ENCODE measurements at places on chromosomes 7 and 10.

DNA sequence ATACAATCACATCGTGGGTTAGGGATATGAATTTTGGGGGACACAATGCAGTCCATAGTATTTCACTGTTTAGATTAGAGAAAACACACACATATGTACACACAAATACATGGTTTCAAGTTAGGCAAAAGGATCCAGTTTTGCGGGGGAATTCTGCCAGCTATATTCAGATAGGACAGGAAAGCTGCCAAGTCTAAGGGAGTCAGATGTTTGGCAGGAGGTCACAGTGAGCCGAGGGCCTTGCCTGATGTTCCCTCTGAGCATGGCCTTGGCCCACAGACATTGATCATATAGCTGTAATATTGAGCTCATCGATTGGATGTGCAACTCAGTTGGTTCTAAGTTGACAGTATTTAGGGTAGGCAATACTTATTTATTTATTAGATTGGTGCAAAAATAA, 122.8 kb downstream of the ADRA2A start:
- DNase-seq, result no peak

GRCh38 chr7:2309889-2310331, 4.3 kb downstream of the SNX8 start:
- no peak for DNase-seq

- DNase-seq, result no peak
Observed at GRCh38 chr10:123645016-123645415, 21.1 kb upstream of the GPR26 start.

- DNase-seq, result no peak
Observed at GRCh38 chr7:732094-732541, 5.0 kb upstream of the PRKAR1B start.

DNA sequence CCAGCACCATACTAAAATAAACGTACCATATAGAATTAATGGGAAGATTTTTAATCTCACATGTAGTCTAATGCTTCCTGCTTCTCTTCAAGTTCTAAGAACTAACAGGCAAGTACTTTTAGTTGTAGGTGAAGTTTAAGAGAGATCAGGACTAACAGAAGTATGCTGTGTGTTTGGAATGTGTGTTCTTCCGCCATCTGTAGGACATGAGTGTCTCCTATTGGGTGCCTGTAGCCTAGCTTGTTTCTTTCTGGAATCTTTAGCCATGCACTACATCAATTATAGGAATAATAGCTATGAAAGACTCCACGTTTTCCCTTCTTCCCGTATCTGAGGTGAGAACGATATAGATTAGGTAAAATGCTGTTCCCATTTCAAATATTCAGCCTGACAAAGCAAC, 140.2 kb upstream of the AHR start:
- DNase-seq, result no peak

- DNase-seq, result no peak
Observed at GRCh38 chr7:34338961-34339526, 319.0 kb upstream of the NPSR1 start.

GRCh38 chr10:132861116-132861691, 75.3 kb upstream of the NKX6-2 start:
- no peak for DNase-seq

DNA sequence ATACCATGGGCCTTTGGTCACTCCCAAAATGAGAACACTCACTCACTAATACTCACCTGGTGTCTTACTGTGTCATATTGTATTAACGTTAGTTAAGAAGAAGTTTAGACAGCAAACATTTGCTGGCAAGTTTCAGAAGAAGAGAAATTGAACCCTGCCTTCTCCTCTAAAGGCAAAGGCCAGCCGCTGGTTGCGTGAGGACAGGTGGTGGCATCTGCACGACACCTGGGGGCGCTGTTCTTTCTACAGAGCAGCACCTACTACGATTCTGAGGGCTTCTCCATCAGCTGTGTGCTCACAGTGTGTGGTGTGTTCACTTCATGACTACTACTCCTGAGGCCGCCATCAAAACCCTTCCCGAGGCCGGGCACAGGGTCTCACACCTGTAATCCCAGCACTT, 17.9 kb upstream of the CLEC2L start:
- no peak for DNase-seq

- DNase-seq, result no peak
Observed at GRCh38 chr10:16280595-16280994, 156.2 kb upstream of the PTER start.

GRCh38 chr7:129417073-129417472, 17.2 kb upstream of the STRIP2 start:
- DNase-seq, result no peak

DNA sequence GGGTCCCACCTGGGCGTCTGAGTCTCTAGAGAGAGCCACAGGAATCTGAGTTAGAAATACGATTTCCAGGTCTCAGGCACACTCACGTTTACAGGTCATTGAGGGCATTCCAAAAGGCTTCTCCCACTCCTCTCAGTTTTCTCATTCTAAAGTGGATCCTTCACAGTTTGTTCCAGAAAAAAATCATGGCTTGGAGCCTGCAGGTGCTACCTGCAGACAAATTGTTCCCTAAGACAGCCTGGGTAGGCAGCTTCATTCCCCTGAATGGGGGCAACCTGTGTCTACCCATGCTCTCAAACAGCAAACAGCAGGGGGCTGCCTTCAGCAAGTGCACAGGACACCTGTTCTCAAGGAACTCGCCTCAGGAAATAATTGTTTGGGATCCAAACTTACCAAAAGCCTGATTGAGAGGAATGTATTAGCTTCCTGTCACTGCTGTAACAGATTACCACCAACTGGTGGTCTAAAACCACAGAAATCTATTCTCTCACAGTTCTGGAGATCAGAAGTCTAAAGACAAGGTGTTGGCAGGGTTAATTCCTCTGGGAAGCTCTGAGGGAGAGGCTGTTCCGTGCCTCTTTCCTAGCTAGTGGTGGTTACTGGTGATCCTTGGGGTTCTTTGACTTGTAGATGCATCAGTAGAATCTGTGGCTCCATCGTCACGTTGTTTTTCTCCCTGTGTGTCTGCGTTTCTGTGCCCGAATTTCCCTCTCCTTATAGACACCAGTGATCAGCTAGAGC, 117.2 kb downstream of the RAB11FIP2 start:
- DNase-seq, result no peak

DNA sequence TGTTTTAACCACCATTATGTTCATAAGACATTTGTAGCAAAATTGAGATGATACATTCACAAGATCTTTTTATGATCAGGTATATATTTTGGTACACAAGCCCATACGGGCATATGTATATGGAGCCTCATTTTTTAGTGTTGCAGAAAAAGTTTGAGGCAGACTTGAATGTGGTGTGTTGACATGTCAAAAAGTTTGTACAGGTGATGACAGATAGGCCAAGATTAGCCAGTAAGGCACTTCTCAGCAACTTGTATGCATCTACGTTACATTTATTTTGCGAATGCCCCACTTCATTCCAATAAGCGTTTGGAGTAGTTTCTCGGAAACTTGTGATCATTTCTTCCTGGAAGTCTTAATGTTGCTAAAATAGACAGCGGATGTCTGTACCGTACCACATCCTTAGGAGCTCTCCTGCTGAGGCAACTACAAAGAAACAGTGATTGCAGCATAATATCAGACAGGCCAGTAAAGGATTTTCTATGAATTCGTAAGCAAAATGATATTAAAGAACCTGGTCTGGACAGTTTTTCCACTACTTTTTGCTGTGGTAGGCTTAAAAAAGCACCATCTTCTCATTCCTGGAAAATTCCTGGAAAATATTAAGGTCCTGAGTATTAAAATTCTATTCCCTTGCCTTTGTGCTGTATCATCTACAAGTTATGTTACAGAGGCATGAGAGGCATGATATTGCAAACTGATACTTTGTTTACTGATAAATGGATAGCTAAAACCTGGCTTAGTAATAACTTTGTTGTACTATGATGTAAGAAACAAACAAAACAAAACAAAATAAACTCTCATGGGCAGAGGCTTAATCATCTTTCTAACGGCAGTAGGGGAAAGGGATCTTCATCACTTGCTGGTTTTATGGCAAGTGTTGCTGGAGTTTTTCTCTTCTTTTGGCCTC, 153.6 kb downstream of the HDAC9 start:
- DNase-seq, result no peak

GRCh38 chr7:12655161-12655560, 32.3 kb upstream of the ARL4A start:
- DNase-seq, result no peak

DNA sequence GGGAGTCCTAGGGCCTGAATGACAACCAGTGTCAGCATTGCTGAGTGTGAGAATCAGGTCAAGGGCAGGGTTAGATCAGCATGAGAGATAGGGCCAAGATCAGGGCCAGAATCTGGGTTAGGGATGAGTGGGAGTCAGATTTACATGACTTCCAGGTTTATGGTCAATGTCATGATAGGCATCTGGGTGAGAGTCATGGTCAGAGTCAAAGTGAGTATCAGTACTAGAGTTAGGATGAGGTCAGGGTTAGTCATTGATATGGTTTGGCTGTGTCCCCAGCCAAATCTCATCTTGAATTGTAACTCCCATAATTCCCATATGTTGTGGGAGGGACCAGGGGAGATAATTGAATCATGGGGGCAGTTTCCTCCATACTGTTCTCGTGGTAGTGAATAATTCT, 12.3 kb downstream of the MRPS24 start:
- DNase-seq, result no peak

GRCh38 chr10:78981970-78982281, 86.8 kb upstream of the ZMIZ1 start:
- DNase-seq, result no peak

DNA sequence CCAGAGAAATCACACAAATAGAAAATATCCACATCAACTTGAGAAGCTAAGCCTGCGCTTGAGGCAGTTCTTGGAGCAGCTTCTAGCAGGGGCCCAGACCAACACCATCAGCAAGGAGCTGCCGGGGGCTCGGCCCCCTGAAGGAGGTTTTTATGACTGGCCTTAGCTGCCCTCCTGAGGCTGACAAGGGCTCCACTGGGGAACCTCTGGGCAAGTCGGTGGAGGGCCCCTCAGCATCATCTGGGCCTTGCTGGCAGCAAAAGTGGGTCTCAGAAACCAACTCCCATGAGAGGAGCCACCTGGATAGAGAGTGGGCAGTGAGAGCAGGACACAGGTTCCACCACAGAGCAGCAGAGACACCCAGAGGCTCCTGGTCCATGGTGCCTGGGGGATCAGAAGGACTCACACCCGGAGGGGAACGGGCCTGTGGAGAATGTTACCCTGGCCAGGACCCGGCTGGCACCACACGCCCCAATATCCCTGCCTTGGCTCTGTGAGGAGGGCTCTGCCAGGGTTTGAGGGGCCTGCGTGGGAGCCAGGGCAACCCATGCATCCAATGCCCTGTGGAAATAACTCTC, 55.9 kb downstream of the NEUROG3 start:
- no peak for DNase-seq

DNA sequence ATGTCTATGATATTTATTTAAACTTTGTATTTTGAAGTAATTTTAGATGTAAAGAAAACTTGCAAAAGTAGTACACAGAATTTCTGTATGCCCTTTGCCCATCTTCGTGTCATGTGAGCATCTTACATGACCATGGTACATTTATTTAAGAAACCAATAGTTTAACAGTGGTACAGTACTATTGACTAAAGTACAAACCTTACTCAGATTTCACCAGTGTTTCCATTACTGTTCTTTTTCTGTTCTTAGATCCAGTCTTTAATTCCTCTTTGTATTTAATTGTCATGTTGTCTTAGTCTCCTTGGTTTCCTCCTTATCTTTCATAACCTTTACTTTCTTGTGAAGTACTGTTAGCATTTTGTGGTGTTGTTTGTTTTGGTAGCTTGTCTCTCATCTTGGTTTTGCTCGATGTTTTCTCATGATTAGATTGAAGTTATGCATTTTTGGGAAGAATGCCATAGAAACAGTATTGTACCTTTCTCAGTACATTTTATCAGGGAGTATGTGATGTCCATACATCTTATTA, 24.1 kb downstream of the TAX1BP1 start:
- no peak for DNase-seq

DNA sequence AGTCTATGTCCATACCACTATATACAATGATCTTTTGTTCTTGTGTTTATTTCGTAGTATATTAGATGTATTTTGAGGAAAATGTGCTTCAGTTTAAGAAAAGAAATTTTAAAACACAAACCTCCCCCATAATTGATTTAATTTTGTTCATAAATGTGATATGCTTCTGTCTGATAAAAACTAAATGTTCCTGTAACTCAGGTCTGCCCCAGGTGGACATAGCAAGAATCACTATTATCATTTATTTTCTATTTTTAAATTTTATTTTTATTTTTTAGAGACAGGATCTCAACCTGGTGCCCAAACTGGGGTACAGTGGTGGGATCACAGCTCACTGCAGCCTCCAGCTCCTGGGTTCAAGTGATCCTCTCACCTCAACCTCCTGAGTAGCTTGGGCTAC, 43.2 kb downstream of the BEND7 start:
- no peak for DNase-seq

- no peak for DNase-seq
Observed at GRCh38 chr10:63114031-63114814, 18.9 kb upstream of the NRBF2 start.

GRCh38 chr10:121594076-121594475, 4.2 kb downstream of the FGFR2 start:
- no peak for DNase-seq

DNA sequence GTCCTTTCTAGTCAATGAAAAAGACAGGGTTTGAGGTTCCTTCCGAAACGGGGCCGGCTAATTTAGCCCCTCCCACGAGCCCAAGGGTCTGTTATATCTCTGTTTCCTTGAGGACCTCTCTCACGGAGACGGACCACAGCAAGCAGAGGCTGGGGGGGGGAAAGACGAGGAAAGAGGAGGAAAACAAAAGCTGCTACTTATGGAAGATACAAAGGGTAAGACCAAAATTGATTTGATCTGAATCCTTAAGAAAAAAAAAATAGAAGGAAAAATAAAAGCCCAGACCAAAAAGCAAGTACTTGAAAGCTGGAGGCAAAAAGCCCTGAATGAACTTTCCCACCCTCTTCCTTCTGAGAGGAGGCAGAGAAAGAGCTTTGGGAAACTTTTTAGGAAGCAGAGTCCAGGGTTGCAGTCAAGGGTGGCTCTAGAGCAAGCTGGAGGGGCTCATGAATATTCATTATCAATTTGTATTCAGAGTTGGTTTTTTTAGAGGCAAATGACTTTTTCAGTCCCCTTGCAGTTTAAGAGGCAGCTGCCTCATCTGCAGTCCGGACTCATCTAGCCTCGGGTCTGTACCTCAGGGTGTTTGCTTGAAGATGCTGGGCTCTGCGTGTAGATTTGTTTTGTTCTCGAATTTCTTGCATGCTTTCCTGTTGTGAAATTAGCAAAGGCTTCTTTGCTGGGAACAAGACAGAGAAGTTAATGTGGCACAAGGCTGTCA, at the start of gene ENTPD1:
Gene ENTPD1 (plus strand): TSS at position 123 of the 721 bp plus-strand sequence. CDS start 77 bp downstream, at position 200.
- DNase-seq, result no peak

GRCh38 chr7:69208848-69209247, 389.4 kb upstream of the AUTS2 start:
- DNase-seq, result no peak

Data from stimulated activated CD8-positive, alpha-beta memory T cell treated with anti-CD3 and anti-CD28 coated beads, Interleukin-4, amount 100 ng/mL, for 1 hour (primary cell).